Cortex of kidney (tissue), 1 donor: ENCODE measurements at places on chromosomes 3 and 15.

DNA sequence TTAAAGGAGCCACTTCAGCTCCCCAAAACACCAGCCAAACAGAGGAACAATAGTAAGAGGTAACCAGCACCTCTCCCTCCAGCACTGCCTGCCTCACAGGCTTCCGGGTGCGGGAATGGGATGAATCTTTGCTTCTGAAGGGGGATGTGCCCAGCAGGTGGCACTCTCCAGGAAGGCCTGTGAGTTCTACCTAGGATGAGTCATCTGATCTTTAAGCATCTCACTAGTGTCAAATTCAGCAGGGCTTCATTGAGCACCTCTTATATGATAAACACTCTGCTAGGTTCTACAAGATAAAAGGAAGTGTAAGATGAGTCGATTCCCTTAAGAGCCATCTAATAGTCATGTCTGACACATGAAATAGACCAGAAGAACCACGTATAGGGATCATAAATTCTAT lies 237.4 kb upstream of the UMPS start:
- DNase-seq = no peak

- no peak for DNase-seq
These were observed 455.5 kb downstream of the MAGI1 start for GRCh38 chr3:65583188-65583587.

DNA sequence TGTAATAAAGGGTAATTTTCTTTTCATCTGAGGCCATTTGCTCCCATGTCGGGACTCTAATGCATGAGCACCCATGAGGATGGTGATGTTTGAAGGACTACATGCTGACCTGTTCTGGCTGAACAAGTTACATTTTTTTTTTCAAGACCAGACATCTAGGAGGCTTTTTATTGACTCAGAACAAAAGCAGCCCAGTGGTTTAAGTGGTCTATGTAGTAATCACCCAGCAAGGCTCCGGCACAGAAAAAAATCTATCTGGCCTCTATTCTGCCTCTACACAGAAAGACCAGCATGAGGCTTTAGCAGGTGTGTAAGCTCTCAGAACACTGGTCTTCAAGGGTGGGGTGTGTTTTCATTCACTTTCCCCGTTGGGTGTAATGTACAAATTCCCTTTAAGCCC lies 95.1 kb upstream of the ZBED2 start:
- no peak for DNase-seq

- no peak for DNase-seq
These were observed 218.2 kb upstream of the TPM1 start for GRCh38 chr15:62824111-62825015.

- no peak for DNase-seq
These were observed 62.4 kb upstream of the PYDC2 start for GRCh38 chr3:191398607-191399006.

DNA sequence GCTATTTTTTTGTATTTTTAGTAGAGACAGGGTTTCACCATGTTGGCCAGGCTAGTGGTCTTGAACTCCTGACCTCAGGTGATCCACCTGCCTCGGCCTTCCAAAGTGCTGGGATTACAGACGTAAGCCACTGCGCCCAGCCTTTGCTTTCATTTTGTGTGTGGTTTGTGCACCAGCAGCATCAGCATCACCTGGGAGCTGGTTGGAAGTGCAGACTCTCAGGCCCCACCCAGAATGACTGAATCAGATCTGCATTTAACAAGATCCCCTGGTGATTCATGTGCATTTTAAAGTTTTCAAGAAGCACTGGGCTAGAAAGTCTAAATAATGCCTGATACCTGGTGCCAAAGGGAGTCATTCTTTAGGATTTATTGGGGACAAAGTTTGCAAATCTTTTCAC lies 73.4 kb upstream of the BNIP2 start:
- no peak for DNase-seq

DNA sequence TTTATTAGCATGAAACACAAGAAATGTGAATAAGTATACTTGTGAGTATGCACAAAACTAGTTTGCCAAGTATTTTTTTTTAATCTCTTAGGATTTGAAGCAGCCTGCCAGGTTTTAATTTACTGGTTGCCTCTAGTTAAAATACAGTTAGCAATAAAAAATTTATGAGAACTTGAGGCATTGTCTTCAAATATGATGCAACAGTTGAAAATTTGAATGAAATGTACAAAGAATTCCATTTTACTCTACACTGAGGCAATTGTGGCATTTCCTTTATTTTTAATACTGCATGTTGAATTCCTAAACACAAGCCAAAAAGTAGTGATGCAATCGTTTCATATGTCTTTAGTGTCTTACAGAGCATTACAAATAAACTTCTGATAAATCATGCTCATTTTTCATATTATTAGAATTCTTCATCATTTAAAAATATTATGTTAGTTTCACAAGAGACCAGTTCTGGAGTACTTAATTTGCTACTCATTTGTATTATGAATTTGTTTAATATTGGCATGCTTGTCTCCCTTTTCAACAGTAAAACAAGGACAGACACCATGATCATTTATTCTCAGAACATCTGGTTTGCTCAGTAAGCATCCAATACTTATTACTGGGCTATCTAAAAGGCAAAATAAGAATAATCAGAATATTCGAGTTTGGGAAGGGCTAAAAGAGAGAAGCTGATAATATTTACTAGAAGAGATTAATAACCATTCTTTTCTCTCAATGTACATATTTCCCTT lies 124.8 kb upstream of the PTX3 start:
- no peak for DNase-seq

GRCh38 chr3:131883086-131883485 lies 151.7 kb downstream of the CPNE4 start:
- no peak for DNase-seq

GRCh38 chr3:66276705-66277274 lies 56.0 kb downstream of the SLC25A26 start:
- DNase-seq = no peak

GRCh38 chr3:25610167-25610566 lies 54.5 kb downstream of the TOP2B start:
- DNase-seq = no peak

- no peak for DNase-seq
These were observed 28.0 kb upstream of the RAB11A start for GRCh38 chr15:65841121-65841930.

- no peak for DNase-seq
These were observed 61.8 kb downstream of the SLC7A14 start for GRCh38 chr3:170524073-170524472.

GRCh38 chr3:183829466-183829865 lies 4.1 kb upstream of the MAP6D1 start:
- no peak for DNase-seq

- DNase-seq = no peak
These were observed 11.4 kb upstream of the MGA start for GRCh38 chr15:41648770-41649169.

DNA sequence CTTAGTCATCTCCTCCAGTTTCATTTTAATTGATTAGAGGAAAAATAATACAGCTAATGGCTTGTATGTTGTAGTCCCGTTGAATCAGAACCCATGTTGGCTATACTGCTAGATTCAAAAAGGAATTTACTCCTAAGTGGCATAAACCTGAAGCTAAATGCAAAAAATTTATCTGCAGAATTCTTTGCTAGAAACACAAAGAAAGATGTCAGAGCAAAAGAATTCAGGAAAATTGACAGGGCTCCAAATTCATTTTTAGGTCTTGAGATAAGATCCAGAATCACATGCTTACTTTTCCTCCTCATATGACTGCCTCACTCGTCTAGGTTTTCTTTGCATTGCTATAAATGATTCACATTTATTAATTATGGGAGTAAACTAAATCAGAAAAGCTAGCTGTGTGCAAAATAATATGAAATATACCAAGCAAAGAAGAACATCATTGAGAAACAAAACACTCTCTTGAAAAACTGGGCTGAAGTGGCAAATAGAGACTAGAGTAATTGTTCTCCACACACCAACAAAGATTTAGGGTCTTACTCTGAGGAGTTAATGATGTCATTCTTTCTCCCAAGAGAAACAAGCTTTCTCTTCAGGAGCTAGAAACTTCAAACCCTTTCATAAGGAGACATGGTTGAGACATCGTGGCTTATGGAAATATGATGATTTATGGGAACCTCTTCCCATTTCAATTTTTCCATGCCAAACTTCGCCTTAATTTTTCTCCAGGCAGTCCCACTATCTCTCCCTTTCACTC lies 94.8 kb upstream of the FEZF2 start:
- DNase-seq = no peak

DNA sequence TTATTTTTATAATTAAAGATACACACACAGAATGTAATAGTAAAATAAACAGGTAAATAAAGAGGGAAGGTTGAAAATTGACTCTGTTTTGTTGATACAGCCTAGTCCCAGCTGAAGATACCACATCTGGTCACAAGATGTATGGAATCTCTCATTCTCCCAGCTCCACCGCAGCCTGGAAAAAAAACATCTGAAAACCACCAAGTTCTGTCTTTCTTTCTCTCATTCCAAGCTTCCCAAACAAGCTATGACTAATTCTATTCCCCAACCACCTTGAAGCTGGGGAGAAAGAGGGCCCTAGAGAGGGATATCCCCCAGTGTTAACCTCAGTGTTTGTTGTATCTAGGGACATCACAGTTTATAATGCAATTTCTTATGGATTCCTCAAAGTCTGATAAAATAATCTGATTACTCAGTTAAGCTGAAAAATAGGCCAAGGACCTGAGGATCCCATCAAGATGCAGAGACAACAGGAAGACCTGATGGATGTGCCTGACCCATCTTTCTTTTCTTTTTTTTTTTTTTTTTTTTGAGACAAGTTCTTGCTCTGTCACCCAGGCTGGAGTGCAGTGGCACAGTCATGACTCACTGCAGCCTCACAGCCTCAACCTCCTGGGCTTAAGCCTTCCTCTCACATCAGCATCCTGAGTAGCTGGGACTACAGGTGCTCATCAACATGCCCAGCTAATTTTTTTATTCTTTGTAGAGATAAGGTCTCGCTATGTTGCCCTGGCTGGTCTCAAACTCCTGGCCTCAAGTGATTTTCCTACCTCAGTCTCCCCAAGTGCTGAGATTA lies 38.1 kb downstream of the SRGAP3 start:
- DNase-seq = no peak

- no peak for DNase-seq
These were observed 19.3 kb upstream of the LZTFL1 start for GRCh38 chr3:45861043-45861719.

- DNase-seq = no peak
These were observed 298.2 kb upstream of the SATB1 start for GRCh38 chr3:18723206-18723810.

DNA sequence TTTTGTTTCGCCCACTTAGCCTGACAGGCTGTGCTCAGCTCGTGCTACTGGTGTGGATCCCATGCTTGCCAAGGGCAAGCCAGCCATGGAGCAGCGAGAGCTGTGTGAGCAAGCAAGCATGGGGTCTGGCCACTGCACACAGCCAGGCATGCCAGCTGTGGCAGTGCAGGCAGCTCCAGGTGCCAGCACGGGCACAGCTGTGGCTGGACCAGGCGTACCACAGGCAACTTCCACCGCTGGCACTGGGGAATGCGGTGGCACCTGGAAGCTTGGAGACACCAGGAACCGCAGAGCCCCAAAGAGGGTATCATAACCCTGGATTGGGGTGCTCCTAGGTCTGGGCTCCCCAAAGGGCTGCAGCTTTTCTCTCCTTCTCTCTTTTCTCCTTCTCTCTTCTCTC lies 4.3 kb upstream of the LIMD1 start:
- no peak for DNase-seq

DNA sequence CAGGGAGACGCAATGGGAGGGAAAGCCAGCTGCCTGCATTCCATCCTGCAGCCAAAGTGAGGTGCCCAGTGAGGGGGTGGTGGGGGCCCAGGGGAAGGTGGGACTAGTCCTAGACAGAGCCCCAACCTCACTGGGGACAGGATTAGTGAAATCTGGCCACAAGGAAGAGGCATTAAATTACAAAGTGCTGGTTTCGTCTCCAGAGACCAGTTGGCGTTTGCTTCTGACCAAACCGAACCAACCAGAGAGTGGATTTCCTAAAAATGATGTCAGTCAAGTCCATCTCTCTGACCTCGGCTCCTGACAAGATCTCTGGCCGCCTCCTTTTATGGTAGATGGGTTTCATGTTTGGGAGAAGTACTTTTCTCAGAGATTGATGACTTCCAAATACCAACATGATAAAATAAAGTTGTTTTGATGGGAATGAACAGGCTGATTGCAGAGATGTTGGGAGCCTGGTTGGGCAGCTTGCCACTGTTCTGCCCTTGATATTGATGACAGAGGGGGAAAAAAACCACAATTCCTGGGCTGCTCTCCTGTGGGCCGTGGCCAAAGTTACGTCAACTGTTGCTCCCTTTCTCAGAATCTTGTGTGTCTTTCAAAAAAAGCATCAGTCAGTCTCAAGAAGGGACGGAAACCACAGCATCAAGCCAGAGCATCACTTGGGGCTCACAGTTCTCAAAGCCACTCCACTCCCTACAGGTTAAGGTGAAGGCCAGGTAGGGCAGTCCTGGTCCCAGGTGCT lies 24.6 kb downstream of the ITGA11 start:
- DNase-seq = no peak

DNA sequence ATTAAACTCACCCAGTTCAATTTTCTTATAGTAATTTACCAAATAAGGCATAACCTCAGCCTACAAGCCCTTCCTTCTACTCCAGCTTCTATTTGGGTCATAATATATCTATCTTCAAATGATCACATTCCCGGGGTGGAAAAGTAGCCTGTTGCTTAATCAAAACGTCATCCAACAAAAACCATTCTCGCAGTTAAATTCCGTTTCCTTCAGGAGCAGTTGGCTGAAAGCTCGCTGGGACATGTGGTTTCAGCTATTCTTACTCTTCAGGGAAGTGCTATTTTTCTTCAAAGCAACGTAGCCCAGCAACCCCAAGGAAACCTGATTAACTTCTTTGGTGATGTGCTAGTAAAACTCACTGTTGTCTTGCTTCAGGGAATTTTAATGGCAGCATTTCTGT lies 59.6 kb downstream of the MAGI1 start:
- DNase-seq = no peak

DNA sequence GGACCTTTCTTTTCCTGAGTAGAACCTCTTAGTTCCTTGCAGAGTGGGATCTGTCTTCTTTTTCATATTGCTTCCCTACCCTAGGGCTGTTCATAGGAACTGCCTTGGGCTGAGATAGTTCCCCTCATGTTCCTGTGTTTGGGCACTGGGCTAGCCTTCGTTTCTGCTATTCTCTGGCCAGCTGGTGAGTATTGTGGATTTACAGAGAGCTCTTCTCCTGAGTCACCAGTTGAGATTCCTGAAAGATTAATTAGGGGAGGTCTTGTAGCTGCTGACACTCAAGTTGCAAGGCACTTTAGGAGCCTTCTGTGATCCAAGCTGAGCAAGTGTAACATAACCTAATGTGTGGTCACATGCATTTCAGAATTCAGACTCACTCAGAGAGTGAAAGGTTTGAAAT lies 30.7 kb downstream of the CHD2 start:
- DNase-seq = no peak

DNA sequence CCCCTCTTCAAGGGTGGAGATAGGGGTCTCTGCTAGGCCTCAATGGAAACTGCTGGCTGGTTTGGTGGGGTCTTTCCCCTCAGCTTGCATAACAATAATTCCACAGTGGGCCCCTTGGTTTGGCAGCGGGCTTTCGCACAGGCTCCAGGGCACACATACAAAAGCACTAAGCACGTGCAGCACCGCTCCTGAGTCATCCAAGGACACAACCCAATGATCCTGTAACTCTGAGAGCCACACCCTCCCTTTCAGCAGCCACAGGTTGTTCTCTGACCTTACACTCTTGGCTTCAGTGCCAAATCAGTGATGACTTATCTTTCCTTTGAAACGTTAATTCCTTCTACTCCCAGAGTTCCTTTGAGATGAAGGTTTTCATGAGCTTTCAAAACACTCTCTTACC lies 41.7 kb downstream of the DAPK2 start:
- DNase-seq = no peak
